ENCODE measurements at places on chromosomes 2 and 18. TPM values are rescaled to one million over a fixed set of nuclear protein-coding genes. Genes with fewer than 3 reads are reported as not detected.
A peak's percentile ranks its signal among the peaks of the same experiment; 100 is the strongest.

DNA sequence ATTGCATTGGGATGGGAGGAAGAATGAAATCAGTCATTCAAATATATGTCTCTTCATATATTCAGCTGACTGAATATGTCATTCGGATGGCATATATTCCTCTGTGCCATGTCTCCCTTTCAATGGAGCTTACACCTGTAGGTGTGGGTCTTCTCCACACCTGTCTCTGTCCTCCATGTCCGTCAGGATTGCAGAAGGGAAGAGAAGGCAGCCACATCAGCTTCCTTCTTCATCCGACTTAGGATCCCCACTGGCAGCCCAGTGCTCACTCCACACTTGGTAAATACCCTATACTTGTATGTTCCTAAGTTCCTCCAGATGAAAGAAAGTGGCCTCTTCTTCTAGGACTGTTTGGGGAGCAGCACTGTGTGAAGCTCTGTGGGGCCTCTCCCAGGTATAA is 250.1 kb downstream of the BCL2 start:
- DNase-seq: no peak

DNA sequence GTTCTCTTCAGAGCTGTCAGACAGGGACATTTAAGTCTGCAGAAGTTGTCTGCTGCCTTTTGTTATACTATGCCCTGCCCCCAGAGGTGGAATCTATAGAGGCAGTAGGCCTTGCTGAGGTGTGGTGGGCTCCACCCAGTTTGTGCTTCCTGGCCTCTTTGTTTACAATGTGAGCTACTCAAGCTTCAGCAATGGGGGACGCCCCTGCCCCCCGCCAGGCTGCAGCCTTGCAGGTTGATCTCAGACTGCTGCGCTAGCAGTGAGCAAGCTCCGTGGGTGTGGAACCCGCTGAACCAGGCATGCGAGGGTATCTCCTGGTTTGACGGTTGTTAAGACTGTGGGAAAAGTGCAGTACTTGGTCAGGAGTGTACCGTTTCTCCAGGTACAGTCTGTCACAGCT is 24.0 kb upstream of the PAIP2B start:
- DNase-seq: no peak

DNA sequence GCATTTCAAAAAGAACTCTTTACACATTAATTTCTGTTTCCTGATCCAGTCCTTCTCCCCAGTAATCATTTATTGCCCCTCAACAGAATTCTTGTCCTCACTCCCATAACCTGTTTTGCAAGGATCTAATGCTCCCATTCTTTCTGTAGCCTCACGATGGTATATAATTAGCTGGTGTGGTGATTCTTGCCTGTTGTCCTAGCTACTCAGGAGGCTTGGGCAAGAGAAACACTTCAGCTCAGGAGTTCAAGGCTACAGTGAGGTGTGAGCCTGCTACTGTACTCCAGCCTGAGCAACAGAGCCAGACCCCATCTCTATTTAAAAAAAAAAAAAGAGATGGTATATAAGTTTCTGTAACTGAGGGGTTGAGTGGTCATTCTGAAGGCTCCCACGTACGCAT is 7.7 kb upstream of the TRAPPC8 start:
- DNase-seq: no peak

- DNase-seq: no peak
These were observed 87.9 kb upstream of the LRRTM1 start for GRCh38 chr2:80392441-80392840.

Gene CCL20
- not detected for total RNA-seq

DNA sequence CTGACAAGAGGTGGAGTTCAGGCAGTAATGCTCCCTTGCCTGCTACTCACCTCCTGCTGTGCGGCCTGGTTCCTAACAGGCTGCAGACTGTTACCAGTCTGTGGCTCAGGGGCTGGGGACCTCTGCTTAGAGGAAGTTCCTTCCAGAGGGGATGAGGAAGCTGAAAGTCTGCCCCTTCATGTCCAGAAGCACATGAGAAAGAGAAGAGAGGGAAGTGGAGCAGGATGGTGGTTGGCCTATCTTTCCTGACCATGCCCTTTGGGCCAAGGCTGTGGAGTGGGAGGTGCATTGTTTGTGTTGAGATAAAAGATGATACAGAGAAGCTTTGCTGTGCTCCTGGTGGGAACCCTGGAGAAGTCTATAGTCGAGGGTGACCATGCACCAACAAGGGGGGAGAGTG is 112.5 kb downstream of the LPIN1 start:
- no peak for DNase-seq

GRCh38 chr18:48036641-48037421 is 106.4 kb upstream of the SMAD2 start:
- no peak for DNase-seq

Gene ABHD1
- total RNA-seq: 4.0 TPM

DNA sequence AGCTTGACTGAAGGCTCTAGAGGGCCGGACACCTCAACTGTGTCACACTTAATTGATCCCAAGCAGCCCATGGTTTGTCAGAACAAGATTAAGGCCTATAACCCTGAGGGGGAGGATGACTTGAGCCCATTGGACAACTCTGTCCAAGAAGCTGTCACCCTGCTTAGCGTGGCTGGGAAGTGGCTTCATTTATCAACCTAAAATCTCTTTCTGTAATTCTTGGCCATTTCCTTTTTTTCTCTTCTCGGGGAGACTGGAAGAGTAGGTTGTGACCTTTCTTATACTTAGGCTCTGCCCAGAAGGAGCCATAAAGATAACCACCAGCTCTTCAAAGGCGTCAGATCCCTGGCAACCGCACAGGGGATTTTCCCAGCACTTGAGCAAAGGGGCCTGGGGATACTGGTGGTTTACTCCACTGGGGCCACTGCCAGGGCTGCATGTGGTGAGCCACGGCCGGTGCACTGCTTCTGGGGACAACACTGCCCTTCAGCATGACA is 265.5 kb downstream of the CYRIA start:
- peak; percentile 63 for DNase-seq

DNA sequence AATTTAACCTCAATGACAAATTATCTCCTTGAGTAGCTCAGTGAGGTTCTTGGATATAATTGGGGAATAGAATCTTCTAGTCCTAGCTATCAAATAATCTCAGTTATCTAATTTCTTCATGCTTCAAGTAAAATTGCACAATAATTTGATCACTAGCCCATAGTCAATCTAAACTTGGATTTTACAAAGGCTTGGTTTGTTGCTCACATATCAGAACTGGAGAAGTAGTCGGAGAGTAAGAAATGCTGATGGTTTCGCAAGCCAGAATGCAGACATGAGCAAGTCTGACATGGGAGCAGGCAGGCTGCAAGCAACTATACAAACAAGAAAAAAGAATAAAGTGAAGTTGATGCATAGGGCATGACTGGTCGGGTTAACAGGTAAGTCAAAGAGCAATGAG is 11.7 kb upstream of the PDE11A start:
- no peak for DNase-seq

Gene HOXD3
- 0.38 TPM for total RNA-seq

Gene ARHGAP28
- 1.1 TPM for total RNA-seq

GRCh38 chr2:26679867-26680266 is 12.7 kb upstream of the KCNK3 start:
- DNase-seq: no peak

DNA sequence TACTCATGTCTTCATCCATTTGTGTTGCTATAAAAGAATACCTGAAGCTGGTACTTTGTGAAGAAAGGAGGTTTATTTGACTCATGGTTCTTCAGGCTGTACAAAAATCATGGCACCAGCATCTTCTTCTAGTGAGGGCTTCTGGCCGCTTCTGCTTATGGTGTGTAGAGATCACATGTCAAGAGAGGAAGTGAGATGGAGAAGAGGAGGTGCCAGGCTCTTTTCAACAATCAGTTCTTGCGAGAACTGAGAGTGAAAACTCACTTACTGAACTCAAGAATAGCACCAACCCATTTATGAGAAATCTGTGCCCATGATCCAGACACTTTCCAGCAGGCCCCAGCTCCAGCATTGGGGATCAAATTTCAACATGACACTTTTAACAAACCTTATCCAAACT is 30.0 kb upstream of the BARD1 start:
- DNase-seq: no peak

DNA sequence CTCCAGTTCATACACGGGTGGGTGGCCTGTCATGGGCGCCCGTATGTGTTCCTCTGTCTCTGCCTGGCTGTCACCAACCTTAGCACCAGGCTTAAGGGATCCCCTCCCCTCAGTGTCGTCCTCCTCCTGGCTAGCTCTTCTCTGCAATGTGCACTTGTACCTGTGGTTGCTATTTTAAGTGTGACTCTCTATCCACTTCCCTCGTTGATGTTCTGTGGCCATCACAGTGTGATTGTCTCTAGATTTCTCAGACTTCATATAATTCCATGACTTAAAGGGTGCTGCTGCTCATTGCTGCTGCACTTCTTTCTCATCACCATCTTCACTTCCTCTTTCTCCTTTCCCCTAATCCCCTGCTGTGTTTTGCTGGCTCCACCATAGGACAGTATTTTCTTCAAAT is 143.4 kb downstream of the EML6 start:
- no peak for DNase-seq

All from Right ventricle myocardium superior (tissue), 1 donor.